Caco-2 (cell line): ENCODE measurements at places on chromosomes 6 and 20. TPM values are rescaled to one million over a fixed set of nuclear protein-coding genes. Genes with fewer than 3 reads are reported as not detected.

TREM1 gene
- total RNA-seq: not detected in 2 replicates

RREB1 gene
- 48.6 and 51.1 TPM in 2 replicates for total RNA-seq

TRMT6 gene
- total RNA-seq: 30.0 and 35.5 TPM in 2 replicates

NFKBIL1 gene
- total RNA-seq: 14.7 and 17.4 TPM in 2 replicates

PPIL6 gene
- total RNA-seq: 0.30 TPM in 1 of 2 replicates, not detected in the other
